ENCODE measurements at places on chromosomes 5 and 9.

DNA sequence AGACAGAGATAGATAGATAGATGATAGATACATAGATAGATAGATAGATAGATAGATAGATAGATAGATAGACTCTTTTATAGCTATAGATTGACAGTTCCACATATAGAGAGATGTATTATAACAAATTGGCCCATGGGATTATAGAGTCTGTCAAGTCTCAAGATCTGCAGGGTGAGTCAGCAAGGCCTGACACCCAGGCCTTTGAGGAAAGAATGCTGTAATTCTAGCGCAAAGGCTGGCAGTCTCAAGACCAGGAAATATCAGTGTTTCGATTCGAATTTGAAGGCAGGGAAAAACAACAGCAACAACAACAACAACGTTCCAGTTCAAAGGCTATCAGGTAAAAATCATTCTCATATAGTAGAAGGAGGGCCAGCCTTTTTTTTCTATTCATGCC lies 339.2 kb upstream of the CDH9 start:
- no peak for DNase-seq

DNA sequence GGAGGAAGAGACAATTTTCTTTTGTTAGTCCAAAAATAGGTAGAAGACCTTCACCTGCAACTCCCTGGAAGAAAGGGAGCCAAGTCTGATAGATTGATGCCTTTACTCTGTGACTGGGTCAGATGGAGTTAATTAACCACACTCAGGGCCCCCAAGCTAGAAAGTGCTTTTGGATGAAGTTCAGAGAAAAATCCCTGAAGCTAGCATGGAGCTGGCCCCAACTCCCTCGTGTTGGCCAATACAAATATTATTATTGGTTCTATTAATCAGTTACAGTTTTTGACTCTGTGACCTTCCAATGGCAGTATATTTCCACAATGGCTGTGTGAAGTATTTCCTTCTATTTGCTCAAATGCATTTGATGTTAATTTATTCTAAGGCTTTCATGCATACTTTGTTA lies 1753.5 kb downstream of the EFNA5 start:
- DNase-seq: no peak

DNA sequence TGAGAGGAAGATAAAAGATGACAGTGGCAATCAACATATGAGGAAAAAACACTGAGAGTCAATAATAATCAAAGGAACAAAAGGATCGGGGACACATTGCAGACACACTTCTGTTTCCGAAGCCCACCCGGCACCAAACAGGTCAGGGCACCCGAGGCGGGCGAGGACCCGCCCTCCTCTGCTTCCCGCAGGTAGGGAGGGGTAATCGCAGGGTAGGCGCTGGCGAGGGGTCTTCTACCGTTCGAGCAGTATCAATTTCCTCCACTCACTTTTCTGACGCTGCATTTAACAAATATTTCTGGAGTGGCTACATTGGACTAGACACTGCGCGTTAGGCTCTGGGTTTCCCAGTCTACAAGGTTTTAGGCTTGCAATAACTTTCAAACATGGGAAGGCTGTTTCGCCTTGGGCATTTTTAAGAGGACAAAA lies 1.3 kb downstream of the TXN start:
- peak; percentile 66 for DNase-seq

DNA sequence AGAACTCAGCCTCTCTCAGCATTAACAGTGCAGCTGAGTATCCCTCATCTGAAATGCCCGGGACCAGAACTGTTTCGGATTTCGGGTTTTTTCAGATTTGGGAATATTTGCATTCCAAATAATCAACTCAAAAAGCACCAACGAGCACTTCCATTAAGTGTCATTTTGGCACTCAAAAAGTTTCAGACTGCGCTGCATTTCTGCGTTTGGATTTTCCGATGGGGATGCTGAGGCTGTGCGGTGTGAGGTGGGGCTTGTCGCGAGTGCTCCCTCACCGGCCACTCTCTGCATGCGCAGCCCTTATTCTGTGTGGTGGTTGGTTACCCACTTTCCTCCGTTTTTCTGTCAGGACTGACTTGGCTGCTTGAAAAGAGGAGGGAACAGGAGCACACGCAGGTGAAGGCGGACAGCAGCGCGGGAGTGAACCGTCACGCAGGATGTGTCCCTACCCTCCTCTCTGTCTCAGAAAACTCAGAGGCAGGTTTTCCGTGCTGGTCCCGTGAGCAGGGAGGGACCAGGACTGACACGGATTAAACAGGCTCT lies 8.4 kb downstream of the UBAC1 start:
- no peak for DNase-seq

DNA sequence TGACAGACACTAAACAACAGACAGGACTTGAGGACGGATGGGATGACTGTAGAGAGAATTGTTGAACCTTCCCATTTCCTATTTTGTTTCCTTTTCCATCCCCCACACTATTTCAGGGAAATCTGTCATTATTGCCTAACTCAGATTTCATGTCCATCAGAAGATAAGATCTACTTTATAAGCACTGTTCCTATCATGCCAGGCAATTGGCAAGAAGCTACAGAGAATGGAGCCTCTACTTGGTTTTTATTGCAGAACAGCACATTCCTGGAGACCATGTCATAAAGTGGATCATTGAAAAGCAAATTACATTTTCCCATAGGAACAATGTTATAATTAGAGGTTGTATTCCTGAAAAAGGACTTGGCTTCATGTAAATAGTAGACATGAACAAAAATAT lies 173.7 kb upstream of the KIF2A start:
- DNase-seq: no peak

Data from activated effector memory CD4-positive, alpha-beta T cell treated with anti-CD3 and anti-CD28 coated beads, Interleukin-2, amount 50 U/mL, for 16 hours (primary cell).